RKO (cell line): ENCODE measurements at places on chromosomes 6 and 20.

DNA sequence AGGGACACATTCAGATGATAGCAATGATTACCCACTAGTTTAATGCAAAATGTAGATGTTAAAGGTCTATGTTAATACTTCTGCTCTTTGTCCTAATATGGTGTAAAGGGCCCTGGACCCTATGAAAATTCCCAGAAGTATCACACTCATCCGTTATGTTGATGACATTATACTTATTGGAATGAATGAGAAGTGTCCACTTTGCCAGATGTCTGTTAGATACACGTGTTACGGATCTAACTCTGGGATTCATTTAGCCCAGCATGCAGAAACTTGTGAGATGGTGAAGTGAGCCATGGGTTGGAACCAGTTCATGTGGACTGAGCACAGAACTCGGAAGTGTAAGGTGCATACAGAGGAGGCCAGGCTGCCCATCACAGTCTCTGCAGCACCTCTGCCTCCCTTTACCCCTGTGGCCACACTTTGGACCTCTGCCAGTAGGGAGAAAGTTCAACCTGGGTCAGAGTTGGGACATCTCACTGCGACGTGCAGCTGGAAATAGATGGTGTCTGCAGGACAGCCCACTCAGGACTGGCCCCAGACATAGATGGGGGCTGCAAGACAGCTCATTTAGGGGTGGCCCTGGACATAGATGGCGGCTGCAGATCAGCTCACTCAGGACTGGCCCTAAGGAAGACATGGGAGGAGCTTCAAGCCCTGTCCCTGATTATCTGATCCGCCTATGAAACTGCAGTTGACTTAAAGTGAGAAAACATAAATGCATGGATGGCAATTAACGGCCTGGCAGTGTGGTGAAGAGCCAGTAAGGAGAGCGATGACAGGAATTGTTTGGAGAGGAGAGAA lies 71.2 kb upstream of the THBS2 start:
- no peak for DNase-seq

DNA sequence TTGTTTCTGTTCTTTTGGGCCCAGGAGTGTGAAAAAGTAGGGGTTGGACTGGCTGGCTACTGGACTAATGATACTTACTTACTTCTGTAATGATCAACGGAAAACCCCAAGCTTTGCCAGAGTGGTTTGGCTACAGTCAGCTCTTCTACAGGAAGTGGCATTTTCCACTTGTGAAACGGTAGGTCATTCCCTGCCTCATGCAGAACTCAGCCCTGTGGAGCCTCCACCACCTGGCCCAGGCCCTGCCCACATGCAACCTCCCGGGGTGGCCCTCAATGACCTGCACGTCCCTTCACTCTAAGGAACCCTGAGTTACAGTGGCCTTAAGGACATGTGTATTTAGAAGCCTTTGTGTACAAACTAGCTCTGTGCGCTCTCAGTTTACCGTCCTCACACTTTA lies 140.4 kb downstream of the DTNBP1 start:
- no peak for DNase-seq

DNA sequence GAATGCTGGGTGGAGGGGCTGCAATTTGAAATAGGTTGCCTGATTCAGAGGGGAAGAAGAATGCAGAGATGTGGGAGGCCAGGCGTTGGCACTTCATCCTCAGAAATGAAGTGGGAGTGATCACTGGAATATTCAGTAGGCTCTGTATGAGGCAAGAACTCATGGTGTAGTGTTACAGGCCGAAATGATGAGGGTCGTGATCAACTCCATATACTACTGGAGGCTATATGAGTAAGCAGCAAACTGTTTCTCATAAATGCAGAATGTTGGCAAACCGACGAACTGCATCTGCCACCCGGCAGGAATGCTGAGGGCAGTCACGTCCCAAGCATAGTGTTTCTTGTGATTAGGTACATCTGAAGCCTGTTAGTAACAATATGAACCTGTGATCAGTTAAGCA lies 12.7 kb downstream of the KCNS1 start:
- no peak for DNase-seq

- no peak for DNase-seq
These were observed 25.4 kb downstream of the ANKEF1 start for GRCh38 chr20:10060226-10060625.

DNA sequence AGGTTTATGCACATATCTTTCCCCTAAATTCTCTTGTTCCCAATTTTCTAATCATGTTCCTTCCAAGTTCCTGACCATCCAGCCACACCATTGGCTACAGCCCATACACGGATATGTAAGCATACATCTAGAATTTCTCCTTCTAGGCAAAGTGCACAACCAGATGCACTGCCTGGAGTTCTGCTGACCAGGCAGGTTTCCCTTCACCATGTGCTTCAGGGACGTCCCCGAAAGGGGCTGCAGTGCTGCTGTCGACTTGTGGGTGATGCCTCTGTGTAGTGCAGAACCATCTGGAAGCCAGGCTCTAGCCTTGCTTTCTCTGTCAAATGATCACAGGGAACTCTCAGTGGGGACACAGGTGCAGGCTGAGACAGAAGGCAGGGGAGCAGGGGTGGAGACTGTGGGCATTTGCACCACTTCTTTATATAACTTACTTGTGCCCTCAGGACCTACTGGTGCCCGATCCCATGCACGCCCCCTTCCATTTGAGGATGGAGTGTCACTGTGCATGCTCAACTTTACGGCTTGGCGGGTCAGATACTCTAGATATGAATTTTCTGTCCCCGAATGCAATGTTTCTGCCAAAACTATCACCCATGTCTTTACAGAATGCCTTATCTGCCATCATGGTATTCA lies 37.5 kb upstream of the SMOC2 start:
- no peak for DNase-seq

DNA sequence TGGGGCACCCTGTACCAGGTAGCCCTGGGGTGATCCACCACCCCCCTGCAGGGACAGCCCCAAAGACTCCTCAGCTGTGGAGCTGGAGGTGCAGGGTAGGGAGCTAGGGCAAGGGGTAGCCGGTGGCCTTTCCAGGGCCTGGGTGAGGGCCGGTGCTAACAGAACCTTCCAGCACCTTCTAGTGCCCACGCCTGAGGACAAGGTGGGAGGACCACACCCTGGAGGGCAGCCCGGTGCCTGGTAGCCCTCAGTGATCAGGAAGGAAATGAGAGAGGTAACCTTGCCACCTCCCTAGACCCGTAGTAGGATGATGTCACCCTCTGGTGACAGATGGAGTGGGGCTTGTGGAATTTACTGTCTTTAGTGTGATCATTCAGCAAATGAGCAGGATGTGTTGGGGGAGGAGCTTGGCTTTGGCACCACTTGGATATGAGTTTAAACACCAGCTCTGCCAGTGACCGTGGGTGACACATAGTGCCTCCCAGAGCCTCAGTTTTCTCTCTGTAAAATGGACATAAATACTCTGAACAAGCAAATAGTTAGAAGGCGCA lies 187.7 kb downstream of the NFATC2 start:
- DNase-seq: no peak

- no peak for DNase-seq
These were observed 52.0 kb downstream of the BFSP1 start for GRCh38 chr20:17479063-17479657.

DNA sequence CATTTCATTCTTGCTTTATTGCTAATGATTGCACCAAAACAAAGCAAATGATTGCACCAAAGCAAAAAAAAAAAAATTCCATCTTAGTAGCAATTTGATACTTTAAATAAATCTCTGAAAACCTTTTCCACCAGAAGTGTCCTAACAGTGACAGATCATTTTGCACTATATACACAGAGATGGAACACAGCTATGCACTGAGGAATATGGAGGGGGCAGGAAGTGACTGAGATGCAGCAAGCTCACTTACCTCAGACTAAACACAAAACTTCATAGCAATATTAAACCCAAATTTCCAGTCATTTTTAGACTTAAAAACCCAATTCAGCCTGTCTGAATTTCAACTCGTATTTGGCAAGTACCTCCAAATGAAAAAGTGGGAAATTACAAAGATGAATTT lies 41.2 kb downstream of the HIVEP2 start:
- DNase-seq: no peak

GRCh38 chr6:46687619-46688097 lies at the start of gene TDRD6:
Gene TDRD6, plus strand, starts transcription at chr6:46687885. Its CDS starts 244 bp downstream, at chr6:46688129.
- DNase-seq: no peak

- no peak for DNase-seq
These were observed 30.9 kb upstream of the CCN5 start for GRCh38 chr20:44684047-44684967.

DNA sequence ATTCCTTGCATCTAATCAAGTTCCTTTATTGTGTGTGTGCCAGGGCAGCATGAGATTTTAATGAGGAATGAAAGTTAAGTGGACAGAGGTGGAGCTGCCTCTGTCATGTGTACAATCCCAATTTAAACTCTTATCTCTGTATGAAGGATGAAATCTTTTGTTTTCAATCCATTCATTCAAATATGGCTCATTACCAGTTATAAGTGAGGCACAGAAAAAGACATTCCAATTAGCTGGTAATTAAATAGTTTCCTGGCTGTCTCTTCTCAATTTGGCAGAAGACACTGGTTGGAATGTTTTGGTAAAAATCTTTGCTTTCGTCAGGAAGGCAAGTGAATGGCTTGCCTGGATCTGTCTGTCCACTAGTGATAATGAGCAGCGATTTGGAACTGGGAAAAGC lies 46.4 kb downstream of the CLVS2 start:
- DNase-seq: no peak

GRCh38 chr6:30700340-30700739 lies 9.6 kb upstream of the NRM start:
- DNase-seq: no peak

DNA sequence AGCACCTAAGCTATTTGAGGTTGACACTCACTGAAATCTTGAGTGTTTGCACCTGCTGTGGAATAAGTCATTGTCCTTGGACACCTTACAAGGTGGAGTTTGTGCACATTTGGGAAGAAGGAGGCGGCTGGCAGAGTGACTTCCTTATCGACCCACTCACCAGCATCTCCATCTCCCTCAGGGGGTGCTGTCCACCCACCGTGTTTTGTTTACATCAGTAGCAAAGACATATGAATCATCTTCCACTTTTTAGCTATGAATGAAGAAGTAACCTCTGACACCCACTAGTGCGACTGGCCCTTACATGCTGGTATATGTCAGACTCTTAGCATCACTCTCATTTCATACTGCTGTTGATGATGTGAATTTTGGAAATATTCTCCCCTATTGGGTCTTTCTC lies 119.5 kb upstream of the SGK1 start:
- DNase-seq: peak; percentile 32

GRCh38 chr20:16865406-16865805 lies 117.2 kb downstream of the OTOR start:
- DNase-seq: no peak

DNA sequence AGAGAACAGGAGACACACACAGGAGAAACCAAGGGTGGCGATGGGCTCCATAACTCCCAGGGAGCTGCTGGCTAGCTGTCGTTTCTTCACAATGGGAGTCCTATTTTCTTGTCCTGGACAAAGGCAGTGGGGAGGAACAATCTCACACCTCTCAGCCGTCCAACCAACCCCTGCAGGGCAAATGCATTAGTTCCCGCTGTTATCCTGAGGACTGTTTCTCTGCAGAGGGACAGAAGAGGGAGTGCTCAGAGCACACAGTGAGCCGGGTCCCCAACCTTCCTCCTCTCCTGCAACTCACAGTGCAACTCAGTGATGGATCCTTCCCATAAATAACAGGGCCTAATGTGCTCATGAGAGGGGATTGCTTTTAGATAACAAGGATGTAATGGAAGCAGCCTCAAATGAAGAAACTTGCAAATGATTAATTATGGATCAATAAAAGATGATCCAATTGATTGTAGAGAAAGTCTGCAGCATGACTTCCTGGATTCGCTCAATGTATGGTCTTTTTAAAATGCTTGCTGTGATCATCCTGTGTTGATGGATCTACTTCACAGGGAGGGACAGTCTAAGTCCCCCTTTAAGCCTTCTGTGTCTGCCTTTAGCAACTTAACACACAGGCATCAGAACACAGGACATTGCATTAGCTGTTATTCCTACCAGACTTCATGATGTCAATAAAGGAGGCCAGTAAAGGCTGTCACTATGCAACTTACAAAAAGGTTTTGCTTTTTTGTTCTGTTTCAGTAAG lies 453.4 kb upstream of the AGPAT4 start:
- DNase-seq: no peak

DNA sequence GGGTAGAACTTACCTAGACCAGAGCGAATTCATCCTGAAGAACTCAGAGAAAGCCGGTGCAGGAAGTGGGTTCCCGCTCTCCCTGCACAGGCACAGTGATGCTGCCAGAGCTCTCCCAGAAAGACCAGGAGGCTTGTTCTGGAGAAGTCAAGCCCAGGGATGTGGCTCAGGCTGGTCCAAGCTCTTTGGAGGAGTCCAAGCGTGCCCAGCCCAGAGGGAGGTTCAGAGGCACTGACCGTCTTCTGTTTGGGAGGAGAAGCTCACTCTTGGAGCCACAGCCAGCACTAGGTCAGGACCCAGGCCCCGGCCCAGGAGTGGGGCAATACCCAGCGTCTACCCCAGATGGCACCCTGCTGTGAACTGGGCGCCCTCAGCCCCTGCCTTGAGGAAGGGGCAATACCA lies 1.5 kb upstream of the PMEPA1 start:
- DNase-seq: no peak

DNA sequence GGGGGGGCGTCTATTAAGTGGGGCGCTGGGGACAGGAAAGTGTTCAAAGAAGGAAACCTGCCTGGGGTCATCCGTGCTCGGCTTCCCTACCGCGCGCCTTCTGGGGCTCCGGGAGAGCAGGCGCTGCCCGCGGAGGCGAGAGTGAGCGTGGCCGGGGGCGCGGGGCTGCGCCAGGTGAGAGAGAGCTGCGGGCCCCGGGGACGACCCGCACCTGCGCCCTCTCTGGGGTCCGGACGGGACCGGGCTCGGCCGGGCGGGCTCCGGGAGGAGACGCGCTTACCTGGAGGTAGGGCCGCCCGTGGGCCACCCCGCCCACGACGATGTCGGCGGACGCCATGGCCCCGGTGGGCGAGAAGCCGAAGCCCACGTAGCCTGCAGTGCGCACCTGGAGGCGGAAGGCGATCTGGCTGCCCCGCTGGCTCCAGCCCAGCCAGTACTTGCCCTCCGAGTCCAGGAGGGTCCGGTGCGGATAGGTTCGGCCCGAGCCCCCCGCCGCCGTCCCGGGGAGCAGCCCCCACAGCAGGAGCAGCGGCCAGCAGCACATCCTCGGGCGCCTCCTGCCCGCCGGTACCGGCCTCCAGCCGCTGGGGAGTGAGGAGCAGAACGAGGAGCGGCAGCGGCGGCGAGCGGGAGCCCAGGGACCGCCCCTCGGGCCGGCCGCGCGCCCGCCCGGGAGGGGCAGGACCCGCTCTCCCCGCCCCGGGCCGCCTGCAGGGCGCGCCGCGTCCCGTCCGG lies at the start of gene MOXD1:
Gene MOXD1, minus strand, starts transcription at position 593 of the 735 bp plus-strand sequence. Its CDS starts 49 bp downstream, at position 544.
- no peak for DNase-seq

GRCh38 chr6:52124126-52125121 lies 37.0 kb upstream of the PKHD1 start:
- no peak for DNase-seq
